ENCODE measurements at places on chromosomes 4 and X.

- DNase-seq = no peak
These were observed 53.9 kb upstream of the PDLIM3 start for GRCh38 chr4:185589067-185589836.

- DNase-seq = peak; percentile 47
These were observed 59.9 kb downstream of the GSPT2 start for GRCh38 chrX:51802917-51803688.

- DNase-seq = no peak
These were observed 40.1 kb downstream of the TET2 start for GRCh38 chr4:105186701-105187161.

DNA sequence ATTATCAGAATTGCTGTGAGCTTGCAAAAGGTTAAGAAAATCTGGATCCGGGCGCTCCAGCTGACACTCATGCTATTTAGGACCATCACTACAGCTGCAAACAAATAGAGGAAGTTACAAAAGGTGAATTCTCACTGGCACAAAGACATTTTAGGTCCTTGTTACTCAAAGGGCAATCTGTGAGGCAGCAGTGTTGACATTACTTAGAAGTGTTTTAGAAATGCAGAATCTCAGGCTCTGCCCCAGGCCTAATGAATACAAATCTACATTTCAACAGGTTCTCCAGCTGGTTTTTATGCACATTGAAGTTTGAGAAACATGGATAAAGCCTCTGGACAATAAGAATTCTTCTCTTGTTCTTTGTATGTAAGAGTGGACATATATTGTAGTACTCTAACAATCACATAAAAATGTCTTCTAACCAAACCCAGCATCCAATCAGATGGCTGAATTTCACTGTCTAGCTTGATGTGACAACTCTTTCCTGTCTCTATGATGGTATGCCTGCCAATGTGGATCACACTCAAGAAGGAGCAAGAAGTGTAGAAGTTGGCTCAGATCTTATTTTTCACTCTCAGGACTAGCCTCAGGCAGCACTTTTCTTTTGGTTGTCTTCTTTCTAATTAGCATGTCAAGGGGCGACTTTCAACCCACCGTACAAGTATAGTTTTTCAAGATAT lies 18.8 kb downstream of the SLC7A11 start:
- peak; percentile 19 for DNase-seq

- no peak for DNase-seq
These were observed 377.8 kb upstream of the PRKX start for GRCh38 chrX:4091046-4091760.
